ENCODE measurements at places on chromosomes 4 and X.

GRCh38 chr4:8534129-8534528 lies 46.1 kb upstream of the GPR78 start:
- DNase-seq, result no peak

GRCh38 chr4:15651676-15652075 lies 3.5 kb downstream of the FBXL5 start:
- no peak for DNase-seq

- DNase-seq, result no peak
Measured at GRCh38 chr4:75172551-75172950, 239.6 kb downstream of the PARM1 start.

- no peak for DNase-seq
Measured at GRCh38 chr4:74501579-74501978, 56.6 kb downstream of the AREG start.

DNA sequence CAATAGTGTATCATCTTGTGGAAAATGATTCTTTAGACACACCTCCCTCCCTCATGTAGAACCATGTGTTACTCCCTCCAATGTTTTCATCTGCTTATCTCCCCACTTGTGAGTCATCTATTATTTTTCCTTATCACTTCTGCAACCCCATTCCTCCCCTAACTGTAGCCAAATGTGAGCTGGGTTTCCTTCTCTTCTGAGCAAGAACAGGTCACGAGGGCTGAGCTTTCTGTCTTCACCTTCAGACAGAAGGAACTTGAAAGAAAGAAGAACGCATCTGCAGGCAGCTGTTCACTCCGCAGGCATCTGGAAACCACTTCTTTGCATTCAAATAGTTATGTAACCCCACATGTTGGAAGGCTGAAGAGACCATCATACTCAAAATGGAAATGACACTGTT lies 1.8 kb downstream of the PPP1R2C start:
- no peak for DNase-seq

DNA sequence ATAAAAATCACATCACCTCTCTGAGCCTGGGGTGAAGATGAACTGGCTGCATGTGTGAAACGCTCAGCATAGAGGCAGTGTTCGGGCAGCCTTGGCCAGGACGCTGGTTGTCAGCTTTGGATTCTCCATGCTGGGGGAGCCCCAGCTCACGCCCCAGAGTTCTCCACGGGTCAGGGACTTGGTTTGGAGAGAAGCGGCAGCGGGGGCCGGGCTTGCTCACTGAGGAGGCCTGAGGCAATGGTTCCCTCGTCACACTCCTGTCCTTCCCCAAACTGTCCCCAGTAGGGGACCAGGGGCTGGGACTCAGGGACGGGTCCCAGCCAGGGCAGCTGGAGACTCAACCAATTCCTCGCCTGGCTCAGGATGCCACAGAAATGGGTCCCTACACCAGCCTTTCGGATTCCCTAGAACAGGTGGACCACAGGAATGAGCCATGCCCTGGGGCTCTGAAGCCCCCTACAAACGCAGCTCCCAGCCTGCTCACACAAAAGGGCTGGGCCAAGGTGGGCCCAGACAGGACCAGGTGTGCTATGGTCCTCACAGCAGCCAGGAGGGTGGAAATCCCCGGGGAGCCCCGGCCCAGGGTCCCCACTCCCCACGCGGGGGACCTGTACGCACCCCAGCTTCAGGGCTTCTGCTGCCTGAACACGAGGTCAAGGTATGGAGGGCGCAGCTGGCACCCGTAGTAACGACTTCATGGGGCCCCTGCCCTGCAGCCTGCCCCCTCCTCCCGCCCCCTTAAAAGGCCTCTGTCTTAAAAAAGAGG lies 1.4 kb downstream of the MXD4 start:
- DNase-seq, result no peak

DNA sequence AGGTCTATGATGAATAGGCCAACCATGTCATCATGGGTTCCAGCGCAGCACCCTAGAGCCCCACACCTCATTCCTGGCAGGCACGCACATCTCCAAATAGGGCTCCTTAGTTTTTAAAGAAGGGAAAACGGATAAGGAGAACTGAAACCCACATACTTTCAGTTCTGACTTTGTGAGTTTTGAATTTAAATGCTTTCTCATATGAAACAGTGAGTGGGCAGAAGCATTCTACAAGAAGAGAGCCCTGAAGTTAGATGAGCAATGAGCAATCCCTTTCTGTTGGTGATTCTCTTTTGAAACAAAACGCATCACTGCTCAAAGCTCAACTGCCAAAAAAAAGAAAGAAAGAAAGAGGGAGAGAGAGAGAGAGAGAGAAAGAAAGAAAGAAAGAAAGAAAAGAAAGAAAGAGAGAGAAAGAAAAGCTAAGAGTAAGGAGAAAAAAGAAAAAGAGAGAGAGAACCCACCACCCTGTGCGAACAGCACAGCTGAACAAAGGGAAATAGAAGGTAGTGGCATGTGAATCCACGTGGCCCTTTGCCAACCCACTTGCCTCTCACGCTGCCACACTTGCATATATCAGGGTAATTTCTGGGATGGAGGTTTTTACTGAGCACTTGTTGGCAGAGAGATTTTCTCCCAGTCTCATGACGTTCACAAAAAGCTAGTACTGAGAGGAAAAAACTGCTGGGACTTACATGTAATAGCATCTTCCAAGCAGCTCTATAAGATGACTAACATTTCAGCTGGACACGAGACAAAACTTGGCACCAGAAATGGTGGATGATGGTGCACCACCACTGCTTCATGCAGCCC lies 31.0 kb downstream of the TMSB4X start:
- no peak for DNase-seq

DNA sequence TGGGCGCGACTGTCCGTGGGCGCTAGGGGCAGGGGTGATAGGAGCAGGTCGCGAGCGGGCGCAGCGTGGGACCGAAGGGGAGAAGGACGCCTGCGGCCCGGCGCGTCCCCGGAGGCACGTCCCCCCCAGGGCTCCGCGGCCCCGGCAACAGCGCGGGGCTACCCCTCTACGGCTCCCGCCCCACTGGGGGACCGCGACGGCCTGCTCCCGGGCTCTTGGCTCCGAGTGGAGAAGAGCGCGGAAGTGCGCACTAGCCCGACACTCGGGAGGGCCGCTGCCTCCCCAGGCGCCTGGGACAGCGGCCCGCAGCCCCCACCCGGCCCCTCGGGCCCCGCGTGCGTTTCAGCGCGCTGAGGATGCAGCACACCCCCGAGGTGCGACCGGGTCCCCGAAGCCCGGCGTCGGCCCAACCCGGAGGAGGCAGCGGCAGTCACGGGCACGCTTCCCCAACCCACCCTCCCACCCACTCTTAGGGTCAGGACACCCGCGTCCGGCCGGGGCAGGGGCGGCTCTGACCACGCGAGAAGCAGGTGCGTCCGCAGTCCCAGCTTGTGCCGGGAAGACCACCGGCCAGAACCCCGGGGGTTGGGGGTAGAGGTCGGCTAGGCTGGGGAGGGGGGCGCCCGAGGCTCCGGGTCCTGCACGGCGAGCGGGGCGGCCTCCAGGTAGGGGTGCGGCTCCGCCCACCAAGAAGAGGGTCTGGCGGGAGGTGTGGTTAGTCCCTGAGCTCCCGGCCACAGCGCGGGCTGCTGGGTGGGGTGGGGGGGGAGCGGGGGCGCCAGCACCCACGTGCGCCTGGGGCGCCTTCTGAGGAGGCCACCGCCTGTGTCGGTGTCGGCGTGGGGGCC lies 18.5 kb upstream of the NAT8L start:
- DNase-seq, result no peak

DNA sequence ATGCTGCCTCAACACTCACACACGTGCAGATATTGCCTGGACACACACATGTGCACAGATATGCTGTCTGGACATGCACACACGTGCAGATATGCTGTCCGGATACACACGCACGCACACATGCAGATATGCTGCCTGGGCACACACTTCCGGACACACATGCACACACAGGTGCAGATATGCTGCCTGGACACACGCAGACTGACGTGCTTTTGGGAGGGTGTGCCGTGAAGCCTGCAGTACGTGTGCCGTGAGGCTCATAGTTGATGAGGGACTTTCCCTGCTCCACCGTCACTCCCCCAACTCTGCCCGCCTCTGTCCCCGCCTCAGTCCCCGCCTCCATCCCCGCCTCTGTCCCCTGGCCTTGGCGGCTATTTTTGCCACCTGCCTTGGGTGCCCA lies 14.7 kb downstream of the FGFRL1 start:
- no peak for DNase-seq

- DNase-seq, result no peak
Measured at GRCh38 chr4:143554728-143555597, 41.5 kb downstream of the SMARCA5 start.

- no peak for DNase-seq
Measured at GRCh38 chrX:131045726-131046125, 12.4 kb upstream of the ARHGAP36 start.

- no peak for DNase-seq
Measured at GRCh38 chr4:43758836-43759235, 689.8 kb downstream of the KCTD8 start.

GRCh38 chr4:30617836-30618235 lies 102.3 kb upstream of the PCDH7 start:
- no peak for DNase-seq

DNA sequence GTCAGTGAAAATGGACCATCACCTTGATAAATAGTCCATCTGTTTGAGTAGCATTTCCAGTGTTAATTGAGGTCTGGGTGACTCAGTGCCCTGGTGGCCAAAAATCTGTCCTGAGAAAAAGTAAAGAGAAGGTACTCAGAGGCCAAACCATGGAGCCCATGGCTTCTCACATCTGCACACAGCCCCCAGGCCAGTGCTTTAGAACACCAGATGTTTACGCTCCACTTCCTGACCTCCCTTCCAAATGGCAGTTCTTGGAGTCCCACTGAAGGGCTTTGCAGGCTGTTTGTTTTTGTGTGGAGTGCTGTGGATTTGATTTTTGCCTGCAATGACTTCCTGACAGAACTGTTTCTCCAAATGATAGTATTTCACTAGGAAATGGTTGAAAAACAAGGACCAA lies 60.2 kb upstream of the GPC4 start:
- no peak for DNase-seq

DNA sequence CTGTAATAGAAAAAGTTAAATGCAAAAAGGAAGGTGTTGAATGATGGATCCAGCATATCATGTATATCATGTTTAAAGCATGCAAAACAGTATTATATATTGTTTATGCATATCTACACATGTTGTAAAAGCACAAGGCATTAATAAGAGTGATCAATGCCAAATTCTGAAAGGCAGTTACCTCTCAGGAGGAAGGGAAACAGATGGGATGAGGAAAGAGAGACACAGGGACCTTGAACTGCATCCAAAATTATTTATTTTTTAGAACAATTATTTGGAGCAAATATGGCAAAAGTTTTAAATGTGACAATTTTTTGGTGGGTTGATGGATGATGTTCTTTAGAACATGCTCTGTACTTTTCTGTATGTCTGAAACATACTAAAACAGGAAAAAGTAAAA lies 193.4 kb downstream of the CLCN4 start:
- no peak for DNase-seq

- DNase-seq, result no peak
Measured at GRCh38 chr4:146236216-146236615, 21.9 kb downstream of the REELD1 start.

GRCh38 chrX:125762954-125763353 lies 403.1 kb downstream of the DCAF12L2 start:
- DNase-seq, result no peak

DNA sequence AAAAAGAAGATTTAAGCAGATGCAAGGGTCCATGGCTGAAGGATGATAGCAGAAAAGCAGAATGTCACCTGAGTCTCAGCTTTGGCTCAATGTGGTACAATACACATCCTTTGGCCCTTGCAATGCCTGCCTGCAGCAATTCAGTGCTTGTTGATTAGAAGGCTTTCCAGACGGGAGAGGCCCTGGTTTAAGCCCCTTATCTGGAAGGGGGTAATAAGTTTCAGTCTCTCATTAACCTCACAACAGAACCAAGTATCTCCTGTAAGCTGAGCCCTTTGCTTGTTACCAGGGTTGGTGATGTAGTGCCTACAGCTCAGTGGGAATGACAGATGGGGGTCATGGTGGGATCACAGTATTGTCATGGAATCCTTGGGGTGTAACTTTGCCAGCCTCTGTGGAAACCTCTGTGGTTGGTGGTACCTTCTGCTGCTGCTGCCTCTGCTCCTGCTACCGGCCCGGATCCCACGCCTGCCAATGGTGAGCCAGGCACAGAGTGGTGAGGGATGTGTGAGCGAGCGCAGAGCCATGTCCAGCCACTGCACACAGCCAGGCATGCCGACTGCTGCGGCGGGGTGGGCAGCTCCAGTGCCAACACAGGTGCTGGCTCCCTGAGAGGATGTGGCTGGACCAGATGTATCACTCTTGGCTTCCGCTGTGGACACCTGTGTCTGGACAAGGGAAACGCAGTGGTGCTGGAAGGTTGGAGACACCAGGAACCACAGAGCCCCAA lies 81.2 kb downstream of the ADRA2C start:
- no peak for DNase-seq

GRCh38 chr4:119124352-119124751 lies 11.3 kb upstream of the MYOZ2 start:
- no peak for DNase-seq

DNA sequence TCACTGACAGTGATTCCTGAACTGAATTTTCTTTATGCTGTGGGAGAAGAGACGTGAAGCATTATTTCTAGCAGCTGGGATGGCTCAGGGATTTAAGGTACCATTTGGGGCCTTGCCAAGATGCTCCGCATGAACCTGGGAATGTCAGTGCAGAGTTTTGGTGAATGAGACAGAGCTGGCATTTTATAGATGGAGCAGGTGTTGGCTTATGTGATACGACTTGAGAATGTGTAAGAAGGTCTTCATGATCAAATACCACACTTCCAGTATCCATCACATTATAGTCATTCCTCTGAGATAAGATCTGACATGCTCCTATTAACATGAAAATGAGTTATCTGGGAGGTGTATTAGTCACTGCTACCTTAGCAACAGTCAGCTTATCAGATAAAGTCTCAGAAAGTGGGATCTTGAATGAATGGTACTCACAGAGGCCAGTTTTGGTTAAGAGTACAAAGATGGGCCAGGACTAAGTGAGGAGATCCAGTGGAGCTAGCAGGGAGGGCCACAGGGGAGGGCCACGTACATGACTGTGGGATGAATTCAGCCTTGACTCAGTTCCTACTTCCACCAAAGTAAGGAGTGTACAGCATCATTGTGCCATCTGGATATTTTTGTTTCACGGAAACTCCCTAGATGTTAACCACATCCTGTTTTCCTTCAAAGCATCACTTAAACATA lies 116.7 kb downstream of the SPCS3 start:
- no peak for DNase-seq

GRCh38 chr4:54227256-54228055 lies 1.6 kb upstream of the PDGFRA start:
- DNase-seq, result peak; percentile 92

- DNase-seq, result no peak
Measured at GRCh38 chr4:14157262-14157661, 529.7 kb upstream of the BOD1L1 start.

GRCh38 chr4:137124278-137124932 lies 407.9 kb downstream of the PCDH18 start:
- peak; percentile 40 for DNase-seq

GRCh38 chrX:70013466-70014381 lies 36.0 kb downstream of the AWAT2 start:
- no peak for DNase-seq

- no peak for DNase-seq
Measured at GRCh38 chr4:69239092-69239491, 24.5 kb upstream of the UGT2B11 start.

All from retina (tissue), 1 donor.